Stomach (tissue), 19 donors: ENCODE measurements at places on chromosomes 3 and 15. TPM values are rescaled to one million over a fixed set of nuclear protein-coding genes. Genes with fewer than 3 reads are reported as not detected.

The RASL12 gene
- 17.1 TPM for polyA plus RNA-seq

The MYO9A gene
- polyA plus RNA-seq, result 3.7 TPM

GRCh38 chr3:79766496-79767193 lies 1.2 kb downstream of the ROBO1 start:
- no peak for DNase-seq

The C15orf40 gene
- polyA plus RNA-seq, result 20.1 TPM

- DNase-seq, result no peak
Observed at GRCh38 chr15:87620393-87620792, 636.1 kb downstream of the NTRK3 start.

The KIF15 gene
- polyA plus RNA-seq, result 2.7 TPM

DNA sequence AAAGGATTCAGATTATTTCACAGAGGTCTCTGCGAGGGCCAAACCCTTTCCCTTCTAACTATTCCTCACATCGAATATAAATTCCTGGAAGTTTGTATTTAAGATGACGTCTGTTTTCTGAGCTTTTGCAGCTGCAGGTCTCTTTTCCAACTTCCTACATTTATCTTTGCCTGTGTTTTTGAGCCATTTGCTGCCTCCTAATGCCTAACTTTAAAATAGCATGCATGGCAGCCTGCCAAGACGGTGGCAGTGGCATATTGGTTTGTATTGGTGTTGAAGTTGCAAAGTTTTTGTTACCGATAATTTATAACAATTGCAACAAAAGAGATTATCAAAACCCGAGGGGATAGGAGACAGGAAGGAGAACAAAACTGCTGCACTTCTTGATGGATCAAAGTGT lies 187.1 kb upstream of the DNAJC19 start:
- DNase-seq, result peak; percentile 79

- peak; percentile 69 for DNase-seq
Observed at GRCh38 chr3:39106851-39107387, 508 bp downstream of the GORASP1 start.

The FEZF2 gene
- not detected for polyA plus RNA-seq

DNA sequence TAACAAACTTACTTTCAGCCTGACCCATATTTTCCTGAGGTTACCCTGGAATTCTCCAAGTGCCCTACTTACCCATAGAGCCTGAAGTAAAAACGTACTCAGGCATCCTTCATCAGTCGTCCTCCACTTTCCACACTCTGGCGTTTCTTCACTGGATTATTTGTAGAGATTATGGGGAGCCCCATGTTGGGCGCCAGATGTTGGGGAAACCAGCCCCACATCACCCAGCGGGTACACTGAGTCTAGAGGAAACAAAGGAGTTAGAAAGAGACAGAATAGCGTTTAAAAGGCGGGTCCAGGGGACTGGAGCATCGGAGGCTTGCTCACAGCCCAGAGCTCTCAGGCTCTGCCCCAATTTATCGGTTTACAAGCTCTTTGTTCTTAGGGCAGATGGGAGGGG lies 9.7 kb upstream of the SLC28A2 start:
- no peak for DNase-seq

GRCh38 chr3:13234666-13235065 lies 161.4 kb upstream of the IQSEC1 start:
- DNase-seq, result no peak

The HGD gene
- polyA plus RNA-seq, result 6.3 TPM

GRCh38 chr3:126982126-126982470 lies 817 bp upstream of the PLXNA1 start:
- DNase-seq, result no peak

GRCh38 chr3:179072100-179072438 lies 460 bp upstream of the ZMAT3 start:
- DNase-seq, result peak; percentile 31

GRCh38 chr3:60085649-60086048 lies 1035.8 kb upstream of the CFAP20DC start:
- DNase-seq, result no peak

The SST gene
- 677 TPM for polyA plus RNA-seq

DNA sequence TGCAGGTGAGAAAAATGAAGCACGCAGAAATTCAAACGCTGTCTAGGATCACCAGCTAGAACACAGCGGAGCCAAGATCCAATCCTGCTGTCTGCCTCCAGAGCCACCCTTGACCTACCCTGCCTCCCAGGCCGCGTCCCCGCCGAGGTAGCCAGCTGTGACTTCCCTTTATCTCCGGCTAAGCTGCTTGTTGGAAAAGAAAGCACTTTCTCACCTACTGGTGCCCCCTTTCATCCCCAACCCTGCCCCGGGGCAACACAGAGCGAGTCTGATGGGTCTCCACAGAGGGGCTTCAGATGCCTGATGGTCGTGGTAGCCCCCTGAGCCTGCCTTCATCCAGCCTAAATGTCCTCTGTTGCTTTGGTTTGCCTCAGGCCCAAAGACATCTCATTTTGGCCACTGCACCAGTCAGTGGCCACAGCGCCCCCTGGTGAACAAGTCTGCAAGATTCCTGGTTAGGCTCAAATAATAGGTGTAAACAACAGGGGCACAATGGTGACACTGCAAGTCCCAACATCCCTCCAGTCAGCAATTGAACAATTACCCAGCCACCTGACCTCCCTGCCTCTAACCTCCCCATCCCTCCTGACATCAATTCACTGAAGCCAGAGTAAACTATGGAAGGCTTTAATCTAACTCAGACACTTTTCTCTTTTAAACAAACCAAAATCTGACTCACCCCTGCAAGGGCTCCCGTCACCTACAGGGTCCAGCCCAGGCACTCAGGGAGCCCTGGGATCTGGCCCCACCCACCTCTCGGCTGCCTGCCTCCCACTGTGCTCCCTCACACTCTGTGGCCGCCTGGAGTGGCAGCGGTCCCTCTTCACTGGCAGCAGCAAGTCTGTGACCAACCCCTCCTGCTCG lies 27.3 kb upstream of the BCL2L10 start:
- peak; percentile 83 for DNase-seq

DNA sequence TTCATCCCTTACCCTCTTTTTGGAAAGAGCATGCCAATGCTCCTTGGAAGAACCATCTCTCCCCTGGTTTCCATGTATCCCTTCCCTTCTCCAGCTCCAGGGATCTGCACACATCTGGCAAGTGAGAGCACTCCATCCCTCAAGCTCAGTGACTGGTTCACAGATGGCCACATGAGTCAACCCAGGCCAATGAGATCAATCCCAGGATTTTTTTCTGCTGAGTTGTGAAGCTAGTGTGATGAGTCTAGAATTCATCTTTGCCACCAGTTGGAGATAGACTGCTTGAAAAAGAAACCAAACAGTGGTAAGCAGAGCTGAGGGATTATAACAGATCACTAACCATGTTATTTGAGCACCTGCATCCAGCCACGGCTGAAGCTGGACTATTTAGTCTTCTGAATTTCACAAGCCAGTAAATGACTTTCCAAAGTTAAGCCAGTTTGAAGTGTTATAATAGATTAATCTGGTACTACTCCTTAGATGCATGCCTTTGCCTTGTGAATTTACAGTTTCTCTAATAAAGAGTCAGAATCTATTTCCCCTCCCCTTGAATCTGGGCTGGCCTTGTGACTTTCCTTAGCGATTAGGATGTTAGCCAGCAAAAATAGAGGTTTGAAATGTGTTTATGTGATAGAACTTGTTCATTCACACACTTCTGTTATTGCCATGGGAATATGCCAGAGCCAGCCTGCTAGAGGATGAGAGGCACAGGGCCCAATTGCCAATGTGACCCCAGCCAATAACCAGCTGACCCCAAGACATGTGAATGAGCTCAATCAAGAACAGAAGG lies 159.8 kb downstream of the WNT5A start:
- DNase-seq, result no peak

The SLC22A14 gene
- not detected for polyA plus RNA-seq
